ENCODE measurements at places on chromosomes 13 and 19. TPM values are rescaled to one million over a fixed set of nuclear protein-coding genes. Genes with fewer than 3 reads are reported as not detected.

DNA sequence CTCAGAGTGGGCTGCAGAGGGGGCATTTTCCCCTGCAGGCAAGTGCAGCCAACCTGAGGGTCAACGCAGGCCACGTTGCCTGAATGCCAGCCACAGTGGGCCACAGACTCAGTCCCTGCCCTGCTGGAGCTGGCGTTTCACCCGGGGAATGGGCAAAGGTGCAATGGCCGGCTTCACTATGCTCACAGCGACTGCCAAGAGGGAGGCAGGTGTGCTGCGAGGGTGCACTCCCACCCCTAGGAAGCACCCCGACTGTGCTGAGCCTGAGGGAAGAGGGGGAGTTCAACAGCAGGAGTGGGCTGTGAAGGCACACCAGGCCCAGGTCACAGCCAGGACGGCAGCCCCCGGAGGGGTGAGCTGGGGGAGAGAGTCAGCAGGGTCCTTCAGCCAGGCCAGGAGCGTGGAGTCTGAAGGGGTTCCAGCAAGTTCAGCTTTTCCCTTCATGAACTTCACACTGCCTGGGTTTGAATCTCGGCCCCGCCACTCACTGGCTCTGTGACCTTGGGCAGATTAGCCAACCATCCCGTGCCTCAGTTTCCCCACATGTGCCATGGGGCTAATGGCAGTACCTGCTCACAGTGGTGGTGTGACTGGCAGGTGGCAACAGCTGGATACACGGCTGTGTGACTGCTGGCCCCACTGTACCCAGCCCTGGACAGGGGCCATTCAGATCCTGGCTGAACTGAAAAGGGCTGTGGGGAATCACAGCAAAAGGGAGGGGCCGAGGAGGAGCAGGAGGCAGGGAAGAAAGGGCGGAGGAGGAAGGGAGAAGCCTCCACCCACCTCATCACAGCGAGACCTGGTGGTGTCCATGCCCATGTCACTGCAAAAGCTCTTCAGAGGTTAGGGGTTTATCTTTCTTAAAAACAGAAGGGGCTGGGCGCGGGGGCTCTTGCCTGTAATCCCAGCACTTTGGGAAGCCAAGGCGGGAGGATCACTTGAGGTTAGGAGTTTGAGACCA, 7.6 kb downstream of the TRAPPC6A start:
- H3K4me1 ChIP-seq, result no peaks in the 10 kb centered on the region
- no peak overlapping the region for H3K4me3 ChIP-seq
- no peaks in the 10 kb centered on the region for H3K36me3 ChIP-seq
- no peak overlapping the region for H3K27ac ChIP-seq
- no peaks in the 10 kb centered on the region for H3K27me3 ChIP-seq

GRCh38 chr19:34639491-34640085, 37.4 kb downstream of the SCGB2B2 start:
- no peak overlapping the region for H3K4me3 ChIP-seq
- no peaks in the 10 kb centered on the region for H3K4me1 ChIP-seq
- no peaks in the 10 kb centered on the region for H3K27me3 ChIP-seq
- peak; percentile 48 for DNase-seq

GRCh38 chr13:75724752-75725517, 88.8 kb downstream of the LMO7 start:
- H3K27ac ChIP-seq, result no peak overlapping the region
- H3K27me3 ChIP-seq, result no peaks in the 10 kb centered on the region
- H3K4me3 ChIP-seq, result no peak overlapping the region
- no peak for DNase-seq
- no peaks in the 10 kb centered on the region for H3K36me3 ChIP-seq

DNA sequence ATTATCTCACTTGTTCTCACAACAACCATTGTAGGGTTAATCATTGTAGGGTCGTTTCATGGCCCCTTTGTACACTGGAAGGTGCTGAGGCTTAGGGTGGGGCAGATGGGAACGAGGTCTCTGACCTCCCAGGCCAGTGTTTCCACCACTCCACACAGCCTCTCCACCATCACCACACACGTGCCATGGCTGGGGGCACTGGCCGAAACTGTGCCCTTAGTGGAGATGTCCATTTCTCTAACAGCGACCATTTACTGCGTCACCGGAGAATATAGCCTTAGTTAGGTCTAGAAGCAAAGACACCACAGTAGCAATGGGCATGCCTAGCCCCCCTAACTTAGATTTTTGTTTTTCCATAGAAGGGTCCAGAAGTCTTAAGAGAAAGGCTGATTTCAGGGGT, 36.5 kb downstream of the COL4A1 start:
- no peak overlapping the region for H3K4me3 ChIP-seq
- no peak for DNase-seq
- H3K4me1 ChIP-seq, result peaks cover 13% of the 10 kb centered on the region
- H3K36me3 ChIP-seq, result no peaks in the 10 kb centered on the region

DNA sequence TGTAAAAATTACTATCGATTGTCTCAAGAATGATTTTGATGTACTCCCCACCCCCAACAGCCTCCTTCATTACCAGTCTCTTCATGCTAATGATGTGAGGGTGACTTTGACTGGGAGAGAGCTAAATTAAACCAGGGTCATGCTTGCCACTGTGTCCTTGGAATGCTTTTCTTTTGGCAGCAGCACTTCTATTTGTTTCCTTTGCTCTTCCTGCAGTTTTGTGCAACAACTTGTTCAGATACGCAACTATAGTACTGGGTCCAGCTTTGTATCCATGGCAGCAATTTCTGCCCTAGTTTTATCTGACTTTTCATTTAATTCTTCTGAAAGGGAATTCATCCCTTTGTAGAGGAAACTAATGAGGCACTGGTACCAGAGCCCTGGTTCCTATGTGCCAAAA, 2792.1 kb downstream of the PCDH9 start:
- H3K4me3 ChIP-seq, result no peak overlapping the region
- H3K27me3 ChIP-seq, result no peaks in the 10 kb centered on the region
- H3K4me1 ChIP-seq, result no peaks in the 10 kb centered on the region
- DNase-seq, result no peak

DNA sequence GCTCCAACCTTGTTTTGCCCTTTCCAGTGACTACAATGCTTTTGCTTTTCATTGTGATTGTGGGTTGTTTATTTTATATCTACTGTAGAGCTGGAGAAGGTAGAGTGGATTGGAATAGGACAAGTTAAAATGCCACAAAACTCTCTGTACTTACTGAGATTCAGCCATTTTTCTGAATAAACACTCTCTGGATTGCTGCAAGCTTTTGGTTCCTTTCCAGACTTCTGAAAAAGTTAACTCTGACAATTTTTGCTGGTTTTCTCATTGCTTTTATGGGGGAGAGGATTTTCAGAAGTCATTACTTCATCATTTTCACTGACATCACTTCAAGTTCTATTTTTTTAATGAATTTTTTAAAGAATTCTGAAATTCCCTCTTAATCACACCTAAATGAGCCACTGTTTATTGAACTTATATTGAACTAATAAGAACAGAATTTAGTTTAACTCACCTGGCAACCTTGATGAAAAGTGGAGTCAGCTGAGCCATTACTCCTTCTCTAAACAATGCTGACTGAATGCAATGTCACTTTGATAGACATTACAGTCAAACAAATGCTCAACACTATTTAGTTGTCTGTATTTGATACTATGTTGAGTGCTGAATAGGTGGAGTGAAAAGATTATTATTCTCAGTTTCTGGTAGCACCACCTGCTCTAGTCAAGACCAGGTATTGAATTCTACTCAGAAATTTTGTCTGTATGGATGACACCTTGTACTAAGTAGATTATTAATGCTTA, 303.5 kb downstream of the DLEU7 start:
- peak; percentile 49 for DNase-seq
- no peak overlapping the region for H3K27ac ChIP-seq
- no peak overlapping the region for H3K4me3 ChIP-seq

- no peaks in the 10 kb centered on the region for H3K36me3 ChIP-seq
- H3K27me3 ChIP-seq, result no peaks in the 10 kb centered on the region
- H3K4me1 ChIP-seq, result peaks cover 11% of the 10 kb centered on the region
- DNase-seq, result no peak
- no peak overlapping the region for H3K4me3 ChIP-seq
- H3K27ac ChIP-seq, result peak overlapping the region; percentile 30
Measured at GRCh38 chr19:6249296-6249695, 30.5 kb downstream of the MLLT1 start.

DNA sequence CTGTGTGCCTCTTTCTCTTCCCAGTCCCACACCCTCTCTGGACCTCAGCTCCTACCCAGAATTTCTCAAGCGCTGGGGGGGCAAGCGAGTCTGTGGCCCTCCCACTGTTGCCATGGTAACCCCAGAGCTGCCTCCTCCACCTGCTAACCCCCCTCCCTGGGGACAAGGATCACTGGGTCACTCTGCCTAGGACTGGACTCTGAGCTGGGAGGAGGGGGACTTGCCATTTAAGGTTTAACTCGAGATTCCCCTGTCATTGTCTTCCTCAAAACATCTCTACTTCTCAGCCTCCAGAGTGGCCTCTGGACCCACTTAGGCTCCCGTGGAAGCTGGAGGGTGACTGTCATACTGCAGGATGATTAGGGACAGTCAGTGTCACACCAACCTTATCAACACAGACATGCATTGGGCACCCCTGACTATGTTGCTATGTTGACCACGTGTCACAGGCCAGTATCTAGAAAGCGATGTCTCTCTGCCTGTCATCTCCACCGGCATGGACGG, 2.2 kb downstream of the PALM3 start:
- no peak for DNase-seq
- no peaks in the 10 kb centered on the region for H3K36me3 ChIP-seq
- H3K4me3 ChIP-seq, result no peak overlapping the region
- peaks cover 5% of the 10 kb centered on the region for H3K27me3 ChIP-seq
- no peak overlapping the region for H3K27ac ChIP-seq

DNA sequence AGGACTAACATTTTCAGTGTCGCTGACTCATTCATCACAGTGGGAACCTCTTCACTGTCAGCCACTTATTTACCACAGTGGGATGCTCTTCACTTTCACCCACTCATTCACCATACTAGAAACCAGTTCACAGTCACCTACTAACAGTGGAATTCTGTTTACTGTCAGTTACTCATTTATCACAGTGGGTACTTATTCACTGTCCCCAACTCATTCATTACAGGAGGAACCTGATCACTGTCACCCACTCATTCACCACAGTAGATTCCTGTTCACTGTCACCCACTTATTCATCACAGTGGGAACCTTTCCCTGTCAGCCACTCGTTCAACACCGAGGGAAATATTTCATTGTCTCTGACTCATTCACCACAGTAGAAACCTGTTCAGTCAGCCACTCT, 10.1 kb upstream of the ZNF85 start:
- H3K27ac ChIP-seq, result no peak overlapping the region
- no peaks in the 10 kb centered on the region for H3K4me1 ChIP-seq
- no peaks in the 10 kb centered on the region for H3K36me3 ChIP-seq
- H3K27me3 ChIP-seq, result no peaks in the 10 kb centered on the region
- no peak for DNase-seq

DNA sequence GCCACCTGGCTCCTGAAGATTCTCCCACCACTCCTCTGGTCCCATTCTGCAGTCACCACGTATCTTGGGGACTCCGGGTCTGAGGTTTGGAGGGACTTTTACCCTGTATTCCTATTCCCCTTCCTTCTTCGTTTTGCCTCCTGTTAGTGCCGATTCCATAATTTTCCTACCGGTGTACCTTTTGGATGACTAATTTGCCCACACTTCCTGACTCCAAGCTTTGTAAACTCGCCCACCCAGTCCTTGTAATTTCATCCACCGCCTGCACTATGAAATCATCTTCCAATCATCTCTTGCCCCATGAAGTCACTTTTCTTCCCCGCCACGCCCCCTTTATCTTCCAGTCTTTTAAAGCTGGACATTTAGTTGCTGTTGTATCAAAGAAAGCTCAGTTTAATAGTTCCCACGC, 572 bp downstream of the UCHL3 start:
- peaks cover 1% of the 10 kb centered on the region for H3K4me1 ChIP-seq
- peaks cover 4% of the 10 kb centered on the region for H3K36me3 ChIP-seq
- DNase-seq, result peak; percentile 90
- H3K4me3 ChIP-seq, result peak overlapping the region; percentile 81
- peak overlapping the region; percentile 97 for H3K27ac ChIP-seq
- no peaks in the 10 kb centered on the region for H3K27me3 ChIP-seq

GRCh38 chr19:4414800-4415321, 12.4 kb downstream of the CHAF1A start:
- H3K4me3 ChIP-seq, result peak overlapping the region; percentile 21
- peak; percentile 12 for DNase-seq
- peaks cover 8% of the 10 kb centered on the region for H3K4me1 ChIP-seq
- H3K27me3 ChIP-seq, result no peaks in the 10 kb centered on the region
- H3K27ac ChIP-seq, result peak overlapping the region; percentile 40
- H3K36me3 ChIP-seq, result peaks cover 6% of the 10 kb centered on the region

DNA sequence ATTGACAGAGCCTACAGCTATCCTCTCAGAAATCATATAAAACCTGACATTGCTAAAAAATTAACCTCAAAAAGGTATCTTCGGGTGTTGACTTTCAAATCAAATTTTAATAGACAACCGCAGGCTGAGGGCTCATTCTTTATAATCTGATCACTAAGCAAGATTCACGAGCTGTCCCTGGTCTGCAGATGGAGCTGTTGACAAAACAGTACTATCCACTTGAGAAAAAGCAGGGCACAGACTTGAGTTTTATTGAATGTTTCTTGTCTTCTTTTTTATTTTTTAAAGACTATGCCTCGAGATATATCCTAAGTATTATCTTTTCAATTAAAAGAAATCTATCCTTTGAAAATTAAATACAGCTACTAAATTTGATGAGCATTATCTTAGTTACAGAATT, 540.5 kb downstream of the PCDH9 start:
- no peak overlapping the region for H3K27ac ChIP-seq
- H3K4me3 ChIP-seq, result no peak overlapping the region
- H3K36me3 ChIP-seq, result no peaks in the 10 kb centered on the region

- H3K4me1 ChIP-seq, result peaks cover 2% of the 10 kb centered on the region
- H3K36me3 ChIP-seq, result peaks cover 17% of the 10 kb centered on the region
- DNase-seq, result no peak
- no peak overlapping the region for H3K27ac ChIP-seq
- no peaks in the 10 kb centered on the region for H3K27me3 ChIP-seq
Measured at GRCh38 chr19:15404780-15405211, 14.0 kb downstream of the AKAP8L start.

DNA sequence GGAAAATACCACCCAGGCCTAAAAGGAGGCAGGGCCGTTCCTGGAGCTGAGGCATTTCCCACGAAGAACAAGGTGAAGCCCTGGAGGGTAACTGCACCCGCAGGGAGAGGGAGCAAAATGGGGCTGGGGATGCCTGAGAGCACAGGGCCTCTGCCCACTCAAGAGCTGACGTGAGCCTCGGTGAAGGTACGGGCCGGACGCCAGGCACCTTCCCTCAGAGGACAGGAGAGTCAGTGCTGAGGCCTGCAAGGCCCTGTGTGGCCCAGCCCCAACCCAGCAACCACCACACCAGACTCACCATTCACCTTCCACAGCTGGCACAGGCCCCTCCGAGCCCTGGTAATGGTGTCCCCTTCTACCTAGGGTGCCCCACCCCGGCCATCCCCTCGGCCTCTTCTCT, 36.3 kb downstream of the DNMT1 start:
- H3K27me3 ChIP-seq, result no peaks in the 10 kb centered on the region
- H3K36me3 ChIP-seq, result peaks cover 45% of the 10 kb centered on the region
- no peak overlapping the region for H3K4me3 ChIP-seq

GRCh38 chr13:94079876-94080275, 399.6 kb downstream of the DCT start:
- DNase-seq, result peak; percentile 61
- H3K4me1 ChIP-seq, result no peaks in the 10 kb centered on the region
- H3K27ac ChIP-seq, result no peak overlapping the region
- H3K36me3 ChIP-seq, result no peaks in the 10 kb centered on the region
- no peak overlapping the region for H3K4me3 ChIP-seq

- DNase-seq, result no peak
- no peak overlapping the region for H3K27ac ChIP-seq
- H3K4me1 ChIP-seq, result no peaks in the 10 kb centered on the region
- H3K27me3 ChIP-seq, result peaks cover 29% of the 10 kb centered on the region
Measured at GRCh38 chr19:17967257-17968051, 547 bp downstream of the KCNN1 start.

Gene CATSPERD
- total RNA-seq, result not detected

Gene CBARP
- 1.5 TPM for total RNA-seq

Gene PEG3
- total RNA-seq, result 3.9 TPM

Gene LRP3
- total RNA-seq, result 28.2 TPM

Gene SHKBP1
- total RNA-seq, result 22.3 TPM

Gene TBXA2R
- total RNA-seq, result 0.77 TPM

Gene ERICH6B
- total RNA-seq, result not detected

Gene CAMSAP3
- total RNA-seq, result not detected

Measured in fibroblast of lung (primary cell).